ENCODE measurements at places on chromosomes 12 and 14. TPM values are rescaled to one million over a fixed set of nuclear protein-coding genes. Genes with fewer than 3 reads are reported as not detected.

The TBC1D30 gene
- 2.9 TPM for total RNA-seq

The GSKIP gene
- total RNA-seq = 9.9 TPM

DNA sequence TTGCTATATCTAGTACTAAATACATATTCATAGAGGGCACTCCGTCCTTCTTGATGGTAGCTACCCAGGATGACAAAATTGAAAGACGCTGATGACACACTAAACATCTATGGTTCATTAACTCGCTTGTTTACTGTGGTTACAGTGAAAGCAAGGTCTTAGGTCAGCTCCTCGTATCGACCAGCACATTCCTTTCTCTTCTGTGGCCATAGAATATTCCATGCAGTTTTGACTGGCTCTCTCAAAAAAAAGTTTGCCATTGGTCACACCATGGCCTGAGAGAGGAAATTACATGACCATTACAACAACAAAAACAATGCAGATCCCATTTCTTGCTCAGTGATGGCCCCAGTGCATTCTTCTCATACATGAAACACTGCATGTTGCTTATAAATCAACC lies 411.4 kb upstream of the SOX5 start:
- no peak for DNase-seq

- DNase-seq = no peak
Observed at GRCh38 chr12:109191621-109192250, 75.3 kb downstream of the ACACB start.

GRCh38 chr12:87933991-87934390 lies 95.2 kb downstream of the C12orf50 start:
- no peak for DNase-seq
